Right renal cortex interstitium (tissue), 3 donors: ENCODE measurements at places on chromosomes 1 and 21. TPM values are rescaled to one million over a fixed set of nuclear protein-coding genes. Genes with fewer than 3 reads are reported as not detected.
A peak's percentile ranks its signal among the peaks of the same experiment; 100 is the strongest.

- DNase-seq: no peak
These were observed 1.2 kb upstream of the EXTL1 start for GRCh38 chr1:26020330-26020768.

- no peak for DNase-seq
These were observed 24.0 kb downstream of the PTPRC start for GRCh38 chr1:198662821-198663220.

DNA sequence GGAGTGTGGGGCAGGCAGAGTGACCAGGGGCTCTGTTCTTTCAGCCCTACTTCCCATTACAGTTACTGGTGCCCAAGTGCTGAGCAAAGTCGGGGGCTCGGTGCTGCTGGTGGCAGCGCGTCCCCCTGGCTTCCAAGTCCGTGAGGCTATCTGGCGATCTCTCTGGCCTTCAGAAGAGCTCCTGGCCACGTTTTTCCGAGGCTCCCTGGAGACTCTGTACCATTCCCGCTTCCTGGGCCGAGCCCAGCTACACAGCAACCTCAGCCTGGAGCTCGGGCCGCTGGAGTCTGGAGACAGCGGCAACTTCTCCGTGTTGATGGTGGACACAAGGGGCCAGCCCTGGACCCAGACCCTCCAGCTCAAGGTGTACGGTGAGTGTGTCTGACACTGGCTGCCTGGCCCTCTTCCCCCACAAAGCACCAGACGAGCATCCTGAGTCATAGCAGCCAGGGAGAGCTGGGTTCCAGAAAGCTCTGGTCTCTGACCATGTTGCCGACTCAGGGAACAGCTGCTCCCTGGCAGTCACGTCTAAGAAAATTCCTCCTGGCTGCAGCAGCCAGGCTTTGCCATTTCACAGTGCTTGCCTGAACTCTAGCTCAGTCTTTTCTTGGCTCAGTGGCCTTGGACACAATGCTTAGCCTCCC lies 3.3 kb downstream of the SLAMF8 start:
- DNase-seq: no peak

- peak; percentile 8 for DNase-seq
These were observed 690 bp downstream of the C1orf216 start for GRCh38 chr1:35717911-35718476.

DNA sequence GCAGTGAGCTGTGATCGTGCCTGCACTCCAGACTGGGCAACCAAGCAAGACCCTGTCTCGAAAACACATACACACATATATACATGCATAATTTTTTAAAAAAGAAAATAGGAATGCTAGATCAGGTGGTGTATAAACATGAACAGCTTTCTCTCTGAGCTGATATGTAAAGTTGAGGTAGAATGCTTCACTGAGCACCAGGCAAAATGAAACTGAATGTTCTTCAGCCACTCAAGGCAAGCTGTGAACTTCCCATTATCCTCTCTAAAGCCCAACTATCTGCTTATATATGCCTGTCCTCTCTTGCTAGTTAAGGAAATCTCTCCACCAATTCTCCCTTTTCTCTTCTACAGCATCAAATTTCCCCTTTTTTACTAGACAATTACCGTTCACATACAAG lies 93.0 kb downstream of the NUF2 start:
- DNase-seq: no peak

- DNase-seq: no peak
These were observed 381.1 kb upstream of the KAZN start for GRCh38 chr1:14217384-14217783.

DNA sequence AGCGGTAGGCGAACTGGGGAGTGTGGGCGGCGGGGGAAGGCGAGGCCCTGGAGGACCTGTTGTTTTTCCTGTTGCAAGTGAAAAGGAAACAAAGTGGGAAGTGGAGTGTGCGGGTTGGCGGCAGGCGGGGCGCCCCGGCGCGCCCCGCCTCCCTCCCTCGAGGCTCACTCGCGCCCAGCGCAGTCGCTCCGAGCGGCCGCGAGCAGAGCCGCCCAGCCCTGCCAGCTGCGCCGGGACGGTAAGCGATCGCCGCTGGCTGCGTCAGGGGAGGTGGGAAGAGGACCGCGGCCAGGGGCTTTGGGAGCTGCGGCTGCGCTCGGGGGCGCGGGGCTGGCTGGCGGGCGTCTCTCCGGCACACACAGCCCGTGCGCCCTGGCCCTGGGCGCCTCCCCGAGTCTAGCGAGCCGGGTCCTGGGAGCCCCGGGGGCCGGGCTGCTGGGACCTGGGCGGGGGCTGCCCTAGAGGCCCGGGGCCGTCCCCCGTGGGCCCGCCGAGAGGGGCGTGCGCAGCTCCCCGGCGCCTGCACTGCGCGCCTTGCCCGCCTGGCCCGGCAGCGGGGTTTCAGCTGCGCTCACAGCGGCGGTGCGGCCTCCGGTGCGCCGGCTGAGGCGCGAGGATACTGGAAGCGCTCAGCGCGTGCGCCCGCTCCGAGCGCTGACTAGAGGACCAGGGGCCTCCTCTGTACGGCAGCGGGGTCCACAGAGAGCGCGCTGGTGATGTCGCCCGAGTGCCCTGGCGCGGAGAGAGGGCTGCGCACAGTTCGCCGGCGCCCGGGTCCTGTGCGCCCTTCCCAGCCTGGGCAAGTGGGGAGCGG lies at the start of gene PIK3CD:
PIK3CD (plus strand) TSS at position 167 of the 814 bp plus-strand sequence. CDS start 58,725 bp downstream, outside the sequence.
- no peak for DNase-seq

DNA sequence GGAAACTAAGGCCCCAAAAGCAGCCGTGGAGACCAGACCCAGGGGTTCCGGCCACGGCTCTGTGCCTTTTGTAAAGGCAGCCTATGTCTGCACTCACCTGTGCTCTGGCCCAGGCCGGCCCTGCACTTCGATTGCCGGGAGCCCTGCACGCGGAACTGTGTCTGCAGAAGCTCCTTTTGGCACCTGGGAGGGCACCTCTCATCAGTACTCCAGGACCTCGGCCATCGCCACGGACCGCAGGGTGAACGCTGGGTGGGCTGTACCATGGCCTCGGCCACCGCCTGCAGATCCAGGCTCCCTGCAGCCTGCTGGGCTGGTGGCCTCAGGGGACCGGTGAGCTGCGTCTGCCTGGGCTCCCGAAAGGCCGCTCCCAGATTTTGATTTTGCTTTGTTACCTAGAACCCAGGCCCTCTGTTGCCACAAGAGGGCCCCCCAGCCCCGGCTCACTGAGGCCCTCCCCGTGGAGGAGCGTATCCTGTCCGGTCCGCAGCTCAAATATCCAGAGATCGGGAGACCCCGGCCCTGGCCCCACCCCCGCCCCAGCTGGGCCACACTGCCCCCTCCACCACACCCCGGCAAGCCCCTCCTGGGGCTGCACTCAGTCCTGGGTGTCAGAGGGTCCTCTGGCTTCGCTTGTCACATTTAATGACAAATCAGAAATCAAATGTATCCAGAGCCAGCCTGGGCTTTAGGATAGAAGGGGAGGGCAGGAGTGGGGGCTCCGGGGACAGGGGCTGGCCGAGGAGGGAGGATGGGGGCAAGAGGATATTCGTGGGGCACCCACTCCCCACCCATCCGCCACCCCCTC lies 60.2 kb upstream of the PDE9A start:
- DNase-seq: peak; percentile 60

DNA sequence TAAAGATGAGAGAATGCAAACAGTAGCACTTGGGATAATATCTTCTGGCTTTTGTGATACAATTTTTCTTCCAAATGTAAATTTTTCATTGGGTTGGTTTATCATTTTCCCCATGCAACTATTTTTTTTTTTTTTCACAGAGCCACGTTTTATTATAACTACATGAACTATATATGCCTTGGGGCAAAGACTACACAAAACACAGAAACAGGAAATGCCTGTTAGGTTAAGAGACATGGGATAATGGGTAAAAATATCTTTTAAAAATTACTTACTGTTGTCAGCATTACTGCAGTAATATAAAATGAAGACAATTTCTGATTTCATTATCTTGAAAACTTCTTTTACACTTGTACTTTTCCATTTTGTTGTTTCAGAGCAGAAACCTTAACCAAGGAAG lies 74.6 kb downstream of the DISP1 start:
- DNase-seq: no peak

DNA sequence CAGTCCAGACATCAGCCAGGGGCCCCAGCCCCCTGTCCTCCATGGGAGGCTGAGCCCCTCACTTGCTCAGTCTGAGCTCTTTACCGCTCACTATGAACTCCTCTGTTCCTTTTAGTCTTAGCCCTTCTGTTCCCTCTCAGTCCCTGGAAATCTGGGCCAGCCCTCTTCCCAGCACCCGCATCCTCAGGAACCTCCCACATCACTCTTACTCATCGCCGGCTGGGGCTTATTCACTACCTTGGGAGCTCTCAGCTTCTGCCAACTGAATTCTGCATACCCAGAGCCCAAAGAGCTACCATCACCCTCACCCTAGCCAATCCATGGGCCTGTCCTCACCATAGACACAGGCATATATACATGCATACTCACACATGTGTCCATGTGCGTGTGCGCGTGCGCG lies 11.5 kb downstream of the KNCN start:
- DNase-seq: no peak

- no peak for DNase-seq
These were observed 92.9 kb upstream of the SOD1 start for GRCh38 chr21:31566611-31567010.

- no peak for DNase-seq
These were observed 651.6 kb upstream of the ADGRL4 start for GRCh38 chr1:79657951-79658658.

The SRGAP2B gene
- 19.2 TPM for polyA plus RNA-seq

The TBX19 gene
- 2.1 TPM for polyA plus RNA-seq

The S100A9 gene
- 8.7 TPM for polyA plus RNA-seq

The TEX38 gene
- 0.28 TPM for polyA plus RNA-seq
